ENCODE measurements at places on chromosomes 2 and 18.

DNA sequence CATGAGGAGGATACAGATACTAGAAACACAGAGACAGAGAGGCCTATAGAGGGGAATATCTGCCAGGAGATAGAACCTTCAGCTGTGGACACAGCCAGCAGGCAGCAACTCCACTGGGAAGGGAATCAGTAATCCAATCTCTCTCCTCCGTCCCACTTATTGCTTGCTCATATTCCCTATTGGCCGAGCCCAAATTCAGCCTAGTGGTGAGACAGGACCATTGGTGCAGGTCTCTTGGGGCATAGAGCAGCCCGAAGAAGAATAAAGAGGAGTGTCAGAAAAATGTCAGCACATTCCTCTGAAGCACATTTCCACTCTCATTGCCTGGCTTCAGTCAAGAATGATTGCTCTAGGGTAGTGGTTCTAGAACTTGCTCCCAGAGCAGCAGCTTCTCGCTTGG lies 1091.5 kb upstream of the GYPC start:
- DNase-seq = no peak

- no peak for DNase-seq
Measured at GRCh38 chr18:46337271-46337670, 233.1 kb downstream of the HAUS1 start.

GRCh38 chr2:184402381-184402780 lies 195.9 kb upstream of the ZNF804A start:
- DNase-seq = no peak

DNA sequence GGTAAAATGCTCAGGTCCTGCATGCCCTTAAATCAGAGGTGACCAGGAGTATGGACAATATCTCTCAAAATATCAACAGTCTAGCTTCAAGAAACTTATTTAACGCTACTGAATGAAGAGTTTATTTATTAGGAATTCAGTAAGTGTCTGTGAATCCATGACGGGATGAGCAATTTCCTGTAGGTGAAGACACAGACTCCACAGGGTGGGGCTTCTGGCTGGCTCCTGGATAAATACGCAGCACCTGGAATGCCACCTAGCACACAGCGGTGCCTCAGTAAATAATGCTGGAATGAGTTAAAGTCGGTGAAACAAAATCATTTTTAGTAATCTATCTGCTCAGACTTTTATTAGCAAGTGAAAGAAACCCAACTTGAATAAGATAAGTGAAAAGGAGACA lies 29.4 kb upstream of the MBP start:
- no peak for DNase-seq

DNA sequence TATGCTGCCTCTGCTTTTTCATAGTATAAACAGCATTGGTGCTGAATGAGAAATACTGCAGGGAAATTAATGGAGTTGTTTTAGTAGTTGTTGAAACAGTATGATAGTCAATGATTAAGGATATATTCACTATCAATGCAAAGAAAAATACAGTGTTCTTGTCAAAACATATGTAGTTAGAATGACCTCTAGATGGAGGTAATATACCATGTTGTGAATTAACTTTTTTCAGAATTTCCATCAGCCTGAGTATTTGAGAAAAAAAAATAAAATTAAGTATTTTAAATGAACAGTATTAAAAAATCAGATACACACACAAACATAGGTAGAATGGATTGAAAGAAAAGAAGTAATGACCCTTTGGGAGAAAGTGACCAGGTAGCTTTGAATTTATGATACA lies 59.5 kb downstream of the RMDN2 start:
- no peak for DNase-seq

- no peak for DNase-seq
Measured at GRCh38 chr2:9648821-9649220, 18.0 kb upstream of the YWHAQ start.
